ENCODE measurements at places on chromosomes 2 and 18.
A peak's percentile ranks its signal among the peaks of the same experiment; 100 is the strongest.

DNA sequence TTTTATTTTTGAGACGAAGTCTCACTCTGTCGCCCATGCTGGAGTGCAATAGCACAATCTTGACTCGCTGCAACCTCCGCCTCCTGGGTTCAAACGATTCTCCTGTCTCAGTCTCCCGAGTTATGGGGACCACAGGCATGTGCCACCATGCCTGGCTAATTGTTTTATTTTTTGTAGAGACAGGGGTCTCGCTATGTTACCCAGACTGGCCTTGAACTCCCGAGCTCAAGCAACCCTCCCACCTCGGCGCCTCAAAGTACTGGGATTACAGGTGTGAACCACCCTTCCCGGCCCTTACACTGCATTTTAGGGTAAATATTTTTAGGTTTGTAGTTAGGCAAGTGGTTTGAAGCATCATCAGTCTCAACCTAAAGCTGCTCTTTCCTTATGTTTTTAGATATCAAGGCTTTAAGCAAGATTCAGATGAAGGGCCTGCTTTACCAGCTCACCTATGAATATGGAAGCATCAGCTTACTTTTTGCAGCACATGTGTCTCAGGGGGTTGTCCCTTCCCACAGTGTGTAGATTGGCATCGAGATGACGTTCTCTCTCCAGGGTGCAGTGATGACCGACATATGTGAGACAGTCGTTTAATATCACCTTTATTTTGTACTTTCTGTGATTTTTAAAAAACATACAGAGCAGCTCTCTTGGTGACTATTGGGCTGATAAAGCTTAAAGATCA is 47.2 kb downstream of the ATIC start:
- DNase-seq, result no peak

- DNase-seq, result no peak
Measured at GRCh38 chr2:191066197-191066918, 52.4 kb upstream of the STAT1 start.

DNA sequence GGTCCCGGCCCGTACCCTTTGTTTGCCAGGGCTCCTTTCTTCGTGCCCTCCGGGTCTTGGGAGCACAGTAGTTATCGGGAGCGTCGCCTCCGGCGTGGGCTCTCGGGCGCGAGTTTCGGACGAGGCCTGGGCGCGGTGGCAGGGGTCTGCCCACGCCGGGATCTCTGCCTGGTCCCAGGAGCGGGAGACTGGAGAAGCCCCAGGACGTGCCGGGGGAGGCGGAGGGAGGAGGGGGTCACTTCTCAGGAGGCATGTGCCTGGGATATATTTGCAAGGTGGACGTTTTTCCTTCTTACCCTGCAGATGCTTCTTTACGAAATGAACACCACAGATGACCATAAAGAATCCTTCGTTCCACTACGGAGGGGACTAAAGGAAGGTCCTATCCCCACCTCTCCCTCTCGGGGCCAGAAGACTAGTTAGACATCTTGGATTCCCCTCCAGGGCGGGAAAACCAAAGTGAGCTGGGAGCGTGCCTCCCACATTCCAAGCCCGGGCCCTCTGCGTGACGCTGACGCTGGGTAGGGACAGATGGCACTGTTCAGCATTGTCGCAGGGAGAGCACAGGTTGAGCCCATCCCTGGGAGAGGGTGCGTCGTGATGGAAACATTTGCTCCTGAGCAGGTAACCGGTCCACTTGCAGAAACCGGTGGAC is 483 bp upstream of the FHL2 start:
- no peak for DNase-seq

DNA sequence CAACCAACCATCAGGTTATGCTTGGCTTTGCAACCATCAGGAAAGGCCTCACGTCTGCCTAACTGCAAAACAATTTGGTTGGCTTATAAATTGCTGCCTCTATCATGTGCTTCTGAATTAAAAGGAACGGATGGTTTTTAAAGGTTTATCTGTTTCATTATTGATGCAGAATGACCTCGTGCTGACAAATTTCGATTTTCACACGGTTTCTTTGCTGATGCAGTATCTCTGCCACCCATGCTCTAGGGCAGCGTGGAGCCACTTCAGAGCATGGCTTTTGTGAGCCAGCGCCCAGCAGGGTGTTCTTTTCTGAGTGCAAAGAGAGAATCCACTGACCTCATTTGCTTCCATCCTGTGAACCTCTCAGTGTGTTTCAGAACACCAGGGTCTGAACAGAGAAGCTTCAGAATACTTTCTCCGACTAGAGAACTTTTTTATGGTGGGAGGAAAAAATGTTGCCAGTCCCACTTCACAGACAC is 143.1 kb upstream of the L3MBTL4 start:
- DNase-seq, result no peak

- peak; percentile 9 for DNase-seq
Measured at GRCh38 chr2:171109020-171109419, 51.7 kb downstream of the TLK1 start.

GRCh38 chr2:15174567-15174966 is 386.6 kb downstream of the NBAS start:
- no peak for DNase-seq

- no peak for DNase-seq
Measured at GRCh38 chr18:35117951-35118411, 76.8 kb downstream of the MAPRE2 start.

DNA sequence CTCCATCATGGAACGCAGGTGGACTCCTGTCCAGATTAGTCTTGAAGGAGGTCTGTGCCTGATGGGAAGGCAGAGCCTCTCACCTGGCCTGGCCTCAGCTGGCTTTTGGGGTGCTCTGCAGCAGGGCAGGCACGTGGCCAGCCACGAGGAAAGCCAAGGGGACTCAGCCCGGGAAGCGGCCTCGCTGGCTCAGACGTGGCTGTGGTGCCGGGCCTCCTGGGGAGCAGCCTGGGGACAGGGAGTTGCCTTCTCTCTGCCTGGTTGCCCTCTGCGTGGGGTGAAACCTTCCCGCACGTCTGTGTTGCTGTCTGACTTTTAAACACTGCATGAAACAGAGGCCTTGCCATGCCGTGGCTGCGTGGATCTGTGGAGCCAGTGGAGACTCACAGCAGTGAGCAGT is 45.0 kb downstream of the RTP5 start:
- DNase-seq, result no peak

- no peak for DNase-seq
Measured at GRCh38 chr18:68219274-68219673, 495.6 kb downstream of the TMX3 start.

DNA sequence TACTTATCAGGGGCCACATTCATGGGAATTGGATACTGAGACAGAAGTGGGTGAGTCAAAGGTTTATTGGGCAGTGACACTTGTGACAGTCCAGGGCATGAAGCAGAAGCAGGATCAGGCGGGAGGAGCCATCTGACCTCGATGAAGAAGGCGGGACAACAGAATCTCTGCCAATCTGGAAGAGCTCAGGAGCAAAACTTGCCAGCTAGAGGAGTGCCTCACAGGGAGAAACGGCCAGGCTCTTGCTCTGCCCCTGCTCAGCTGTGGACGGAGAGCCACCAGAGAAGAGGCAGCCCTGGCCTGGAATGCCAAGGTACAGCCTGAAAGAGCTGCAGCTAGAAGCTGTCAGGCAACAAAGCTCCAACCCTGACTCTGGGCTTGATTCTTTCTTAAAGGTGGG is 16.9 kb downstream of the DAW1 start:
- DNase-seq, result no peak

- no peak for DNase-seq
Measured at GRCh38 chr2:24214880-24215279, 40.0 kb downstream of the FAM228A start.

DNA sequence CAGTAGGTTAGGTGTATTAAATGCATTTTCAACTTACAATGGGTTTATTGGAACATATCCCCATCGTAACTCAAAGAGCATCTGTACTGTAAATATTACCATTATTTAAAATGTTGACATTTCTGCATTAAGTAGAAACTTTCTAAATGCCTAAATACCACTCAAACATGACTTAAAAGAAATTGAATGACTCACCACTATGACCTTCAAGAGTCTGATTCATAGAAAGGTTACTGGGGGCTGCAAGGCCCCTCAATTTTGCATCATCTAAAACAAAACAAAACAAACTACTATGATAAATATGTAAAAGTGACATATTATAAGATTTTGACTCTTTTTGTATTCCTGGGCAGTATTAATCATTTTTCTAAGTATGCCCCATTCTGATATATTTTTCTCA is 7.6 kb downstream of the WDR35 start:
- no peak for DNase-seq

DNA sequence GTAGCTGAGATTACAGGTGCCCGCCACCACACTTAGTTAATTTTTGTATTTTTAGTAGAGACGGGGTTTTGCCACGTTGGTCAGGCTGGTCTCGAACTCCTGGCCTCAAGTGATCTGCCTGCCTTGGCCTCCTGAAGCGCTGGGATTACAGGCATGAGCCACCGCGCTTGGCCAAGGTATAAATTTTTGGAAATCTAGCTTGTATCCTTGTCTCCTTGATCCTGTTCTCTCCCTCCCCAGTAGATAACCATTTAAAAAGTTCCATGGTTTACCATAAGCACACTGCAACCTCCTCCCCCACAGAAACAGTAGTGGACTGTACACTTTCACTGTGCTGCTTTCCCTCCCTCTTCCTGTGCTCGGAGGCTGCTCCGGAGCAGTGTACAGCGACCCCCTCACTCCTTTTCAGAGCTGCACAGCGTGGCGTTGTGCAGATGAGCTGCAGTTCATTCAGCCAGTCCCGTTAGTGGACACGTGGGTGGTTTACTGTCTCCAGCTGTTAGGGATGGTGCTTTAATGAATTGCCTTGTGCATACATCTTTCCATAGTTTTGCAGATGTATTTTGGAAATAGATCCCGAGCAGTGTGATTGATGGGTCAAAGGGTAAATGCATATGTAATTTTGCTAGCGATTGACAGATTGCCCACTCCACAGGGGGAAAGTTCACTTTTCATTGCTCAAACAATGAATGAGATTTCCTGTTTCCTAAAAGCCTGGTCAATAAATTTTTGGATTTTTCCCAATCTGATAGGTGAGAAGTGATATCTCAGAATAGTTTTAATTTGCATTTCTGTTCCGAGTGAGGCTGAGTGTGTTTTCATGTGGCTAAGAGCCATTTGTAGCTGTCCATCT is 14.8 kb downstream of the ASB1 start:
- no peak for DNase-seq

- no peak for DNase-seq
Measured at GRCh38 chr2:180443888-180444287, 436.8 kb upstream of the CWC22 start.

DNA sequence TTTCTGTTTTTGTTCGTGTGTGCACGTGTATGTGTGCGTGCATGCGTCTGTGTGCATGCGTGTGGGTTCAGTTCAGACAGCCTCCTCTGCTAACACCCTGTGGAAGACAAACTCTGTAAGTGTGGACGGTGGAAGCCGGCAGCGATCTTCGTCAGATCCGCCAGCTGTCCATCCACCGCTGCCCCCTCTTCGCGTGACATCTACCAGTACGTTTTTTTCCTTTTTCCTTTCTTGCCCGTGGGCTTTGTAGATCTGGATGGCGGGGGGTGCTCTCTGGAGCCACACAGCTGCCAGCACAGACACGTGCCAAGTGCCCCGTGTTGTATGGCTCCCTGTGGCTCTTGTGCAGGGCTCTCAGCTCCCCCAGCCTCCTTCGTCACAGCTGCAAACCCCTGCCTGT is 32.3 kb downstream of the ITGB1BP1 start:
- no peak for DNase-seq

DNA sequence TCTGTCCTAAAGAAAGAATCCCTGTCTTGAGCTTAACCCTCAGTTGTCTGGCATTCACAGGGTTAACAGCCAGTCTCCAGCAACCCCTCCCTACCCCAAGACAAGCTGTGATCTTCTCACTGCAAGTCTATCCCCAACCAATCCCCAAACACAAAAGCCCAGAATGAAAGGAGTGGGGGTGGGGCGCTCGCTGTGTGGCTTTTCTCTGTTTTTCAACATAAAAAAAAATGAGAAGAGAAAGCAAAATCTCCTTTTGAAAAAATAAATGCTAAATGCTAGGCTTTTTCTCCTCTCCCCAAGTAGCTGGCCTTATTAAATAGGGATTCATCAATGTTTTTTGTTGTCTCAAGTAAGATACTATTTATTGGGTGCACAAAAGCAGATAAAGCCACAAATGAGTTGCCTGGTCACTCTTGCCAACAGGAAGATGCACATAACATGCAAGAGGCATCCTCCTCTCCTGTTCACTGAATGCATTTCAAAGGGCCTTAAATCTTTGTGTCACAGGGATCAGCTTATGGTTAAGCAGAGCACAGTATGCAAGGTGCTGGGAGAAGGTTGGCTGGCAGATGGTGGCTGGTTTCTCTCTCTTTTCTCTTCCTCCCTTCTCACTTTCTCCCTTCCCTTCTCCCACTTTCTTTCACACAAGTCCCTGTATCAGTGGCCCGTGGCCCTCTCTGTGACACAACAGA is 225.6 kb downstream of the CMPK2 start:
- no peak for DNase-seq

GRCh38 chr18:57696271-57696670 is 74.6 kb upstream of the NARS1 start:
- no peak for DNase-seq

- DNase-seq, result no peak
Measured at GRCh38 chr2:226671141-226671676, 128.4 kb downstream of the IRS1 start.

DNA sequence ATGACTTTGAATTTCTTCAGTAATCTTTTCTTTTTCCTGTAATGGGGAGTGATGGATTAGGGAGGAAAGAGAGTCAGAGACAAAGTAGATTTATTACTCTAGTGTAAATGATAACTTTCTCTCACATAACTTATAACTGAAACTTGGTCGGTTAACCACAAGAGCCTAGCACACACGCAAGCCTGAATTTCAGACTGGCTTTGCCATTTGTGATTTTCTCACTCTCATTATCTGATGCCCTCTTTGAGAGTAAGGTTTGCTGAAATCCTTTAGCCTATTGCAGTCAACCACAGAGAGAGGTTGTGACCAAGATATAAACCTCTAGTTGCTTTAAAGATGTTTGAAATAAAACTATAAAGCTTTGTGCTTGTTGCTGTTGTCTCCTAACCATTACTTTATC is 117.9 kb upstream of the NETO1 start:
- no peak for DNase-seq

DNA sequence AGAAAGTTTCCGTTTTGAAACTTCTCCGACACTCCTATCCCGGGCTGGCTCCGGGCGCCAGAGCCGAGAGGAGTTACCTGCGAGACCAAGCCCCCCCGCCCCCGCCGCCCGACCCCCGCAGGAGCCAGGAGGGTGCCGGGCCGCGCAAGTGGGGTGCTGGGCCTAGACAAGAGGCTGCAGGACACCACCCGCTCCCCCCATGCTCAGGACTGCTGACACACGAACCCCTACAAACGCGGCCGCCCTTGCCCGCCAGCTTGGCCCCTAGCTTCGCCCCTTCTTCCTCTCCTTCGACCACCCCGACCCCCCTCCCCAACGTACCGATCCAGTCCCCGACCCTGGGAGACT is 497 bp downstream of the PLA2R1 start:
- no peak for DNase-seq

DNA sequence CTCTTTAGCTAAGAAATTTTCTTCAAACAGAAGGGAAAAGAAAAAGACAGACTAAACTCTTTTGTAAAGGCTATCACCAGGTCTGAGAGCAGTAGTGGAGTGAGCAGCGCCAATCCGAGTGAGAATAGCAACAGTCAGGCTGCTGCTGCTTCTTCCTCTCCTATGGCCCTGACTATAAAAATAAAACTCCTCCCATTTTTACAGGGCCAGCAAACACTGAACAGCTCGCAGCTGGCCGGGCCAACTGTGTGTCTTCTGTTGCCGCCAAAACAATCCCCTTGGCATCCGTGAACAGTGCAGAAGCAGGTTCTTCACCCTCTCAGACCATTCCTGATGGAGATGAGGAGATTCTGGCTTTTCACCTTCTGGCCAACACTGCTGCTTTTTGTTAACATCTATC is 124.5 kb downstream of the CNTNAP5 start:
- DNase-seq, result no peak

Data from erythroblast (primary cell).